Glomerular endothelial cell (primary cell): ENCODE measurements at places on chromosomes 6 and 20. TPM values are rescaled to one million over a fixed set of nuclear protein-coding genes. Genes with fewer than 3 reads are reported as not detected.

Gene RIPPLY2
- not detected in 2 replicates for total RNA-seq

Gene LHFPL5
- not detected in 2 replicates for total RNA-seq

Gene ASF1A
- 11.6 and 14.1 TPM in 2 replicates for total RNA-seq

Gene TLDC2
- not detected in 2 replicates for total RNA-seq

DNA sequence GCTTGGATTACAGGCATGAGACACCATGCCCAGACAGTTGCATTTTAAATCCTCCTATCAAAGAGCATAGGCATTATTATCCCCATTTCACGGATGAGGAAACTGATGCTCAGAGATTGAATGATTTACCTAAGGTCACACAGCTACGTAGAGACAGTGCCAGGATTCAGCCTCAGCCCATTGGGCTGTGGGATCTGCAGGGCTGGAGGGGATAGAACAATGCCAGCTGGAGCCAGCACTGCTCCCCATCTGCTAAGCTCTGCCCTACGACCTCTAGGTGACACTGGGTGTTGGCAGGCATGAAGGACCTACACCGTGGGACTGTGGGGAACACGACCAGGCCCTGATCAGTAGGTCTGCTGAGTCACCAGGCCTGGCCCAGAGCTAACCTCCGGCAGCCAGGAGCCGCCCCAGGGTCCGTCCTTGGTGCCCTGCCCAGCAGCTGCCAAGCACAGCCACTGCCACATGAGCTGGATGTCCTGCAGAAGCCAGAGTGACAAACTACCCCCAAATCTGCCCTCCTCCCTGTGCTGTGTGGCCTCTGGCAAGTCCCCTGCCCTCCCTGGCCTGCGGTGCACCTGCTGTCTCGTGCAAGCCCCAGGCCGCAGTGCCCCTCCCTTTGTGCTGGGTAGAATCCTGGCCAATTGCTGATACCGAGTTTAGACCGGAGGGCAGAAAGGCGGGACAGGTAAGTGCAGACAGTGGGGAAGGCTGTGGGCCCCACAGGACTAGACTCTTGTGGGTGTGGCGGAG, 47.6 kb upstream of the PTGIS start:
- no peak for DNase-seq

DNA sequence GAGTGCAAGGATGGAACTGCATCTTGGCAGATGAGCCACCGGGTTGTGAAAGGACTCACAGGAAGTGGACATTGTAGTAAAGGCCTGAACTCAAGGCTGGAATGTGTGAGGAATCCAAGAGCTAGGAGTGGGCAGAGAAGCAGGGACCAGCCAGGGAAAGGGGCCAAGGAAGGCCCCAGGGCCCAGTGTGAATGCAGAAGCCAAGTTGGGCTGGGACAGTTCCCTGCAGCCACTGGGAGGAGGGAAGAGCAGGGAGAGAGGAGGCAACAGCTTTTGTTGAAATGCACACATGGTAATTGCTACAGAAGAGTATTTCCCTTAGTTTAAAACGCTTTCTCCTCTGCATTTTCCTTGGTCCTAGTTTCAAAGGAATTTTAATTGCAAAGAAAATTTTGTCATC, 34.6 kb downstream of the CDH22 start:
- no peak for DNase-seq

- no peak for DNase-seq
Measured at GRCh38 chr20:38982291-38982690, 20.1 kb downstream of the DHX35 start.

DNA sequence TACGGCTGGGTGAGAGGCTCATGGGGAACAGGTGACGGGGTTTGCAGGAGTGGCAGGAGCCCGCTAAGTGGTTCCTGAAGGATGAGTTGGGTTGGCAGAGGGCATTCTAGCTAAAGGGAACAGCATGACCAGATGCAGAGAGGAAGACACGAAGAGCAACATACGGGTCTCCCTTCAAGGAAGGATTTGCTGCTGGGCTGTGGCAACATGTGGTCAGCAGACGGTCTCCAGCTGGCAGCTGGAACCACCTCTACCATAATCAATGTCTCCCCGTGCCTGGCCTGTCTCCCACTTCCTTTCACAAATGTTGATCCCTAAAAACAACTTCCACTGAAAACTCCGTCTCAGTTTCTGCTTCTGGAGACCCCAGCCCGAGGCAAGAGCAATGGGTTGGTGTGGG, 80.6 kb upstream of the SULF2 start:
- DNase-seq = no peak

GRCh38 chr6:47264775-47265184, 44.9 kb downstream of the TNFRSF21 start:
- DNase-seq = peak; percentile 66

GRCh38 chr6:3630258-3630835, 121.2 kb downstream of the PXDC1 start:
- DNase-seq = no peak

- no peak for DNase-seq
Measured at GRCh38 chr6:55886185-55886836, 10.9 kb upstream of the BMP5 start.

- no peak for DNase-seq
Measured at GRCh38 chr6:132703936-132704335, 9.9 kb downstream of the VNN1 start.

GRCh38 chr6:22884456-22884855, 315.1 kb downstream of the HDGFL1 start:
- DNase-seq = peak; percentile 85
